Stimulated activated CD4-positive, alpha-beta T cell treated with anti-CD3 and anti-CD28 coated beads, Interleukin-15, amount 100 ng/mL, for 1 hour (primary cell): ENCODE measurements at places on chromosomes 12 and 14.

- DNase-seq, result no peak
Observed at GRCh38 chr12:24778486-24779304, 170.2 kb downstream of the BCAT1 start.

GRCh38 chr14:57464008-57464730 lies 29.5 kb downstream of the CCDC198 start:
- DNase-seq, result no peak

GRCh38 chr14:99064262-99064954 lies 207.6 kb downstream of the BCL11B start:
- no peak for DNase-seq

GRCh38 chr12:51429700-51430099 lies 5.1 kb downstream of the SLC4A8 start:
- no peak for DNase-seq

- no peak for DNase-seq
Observed at GRCh38 chr12:95815632-95816212, 25.2 kb upstream of the NTN4 start.

GRCh38 chr12:47547077-47547476 lies 158.8 kb downstream of the RPAP3 start:
- DNase-seq, result no peak

DNA sequence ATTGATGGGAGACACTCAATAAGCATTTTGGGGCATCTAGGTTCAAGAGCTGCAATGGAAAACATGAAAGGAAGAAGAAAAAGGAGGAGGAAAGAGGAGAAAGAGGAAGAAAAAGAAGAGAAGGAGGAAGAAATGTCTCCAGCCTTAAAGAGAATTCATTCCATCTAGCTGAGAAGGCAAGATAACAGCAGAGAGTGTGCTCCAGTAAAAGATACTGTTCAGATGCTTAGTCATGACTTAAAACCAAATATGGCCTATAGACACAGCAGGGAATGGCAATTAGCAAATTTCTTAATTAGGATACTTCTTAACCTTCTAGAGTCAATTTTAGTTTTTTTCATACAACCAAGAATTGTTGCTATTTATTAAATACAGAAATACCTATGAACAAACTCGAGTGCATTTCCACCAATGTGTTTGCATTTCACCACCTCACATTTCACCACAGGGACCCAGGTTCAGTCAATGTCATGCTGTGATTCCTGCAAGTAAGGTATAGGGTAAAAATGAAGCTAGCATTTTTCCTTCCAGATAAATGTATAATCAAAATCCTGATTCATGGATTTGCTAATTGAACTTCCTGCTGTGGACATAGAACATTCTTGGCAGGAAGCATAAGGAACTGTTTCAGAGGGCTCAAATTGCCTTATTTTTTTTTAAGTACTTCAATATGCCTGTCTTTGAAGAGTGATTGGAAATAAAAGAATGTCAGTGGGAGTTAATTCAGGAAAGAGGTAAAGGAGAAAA lies 177.8 kb downstream of the RPS29 start:
- no peak for DNase-seq

DNA sequence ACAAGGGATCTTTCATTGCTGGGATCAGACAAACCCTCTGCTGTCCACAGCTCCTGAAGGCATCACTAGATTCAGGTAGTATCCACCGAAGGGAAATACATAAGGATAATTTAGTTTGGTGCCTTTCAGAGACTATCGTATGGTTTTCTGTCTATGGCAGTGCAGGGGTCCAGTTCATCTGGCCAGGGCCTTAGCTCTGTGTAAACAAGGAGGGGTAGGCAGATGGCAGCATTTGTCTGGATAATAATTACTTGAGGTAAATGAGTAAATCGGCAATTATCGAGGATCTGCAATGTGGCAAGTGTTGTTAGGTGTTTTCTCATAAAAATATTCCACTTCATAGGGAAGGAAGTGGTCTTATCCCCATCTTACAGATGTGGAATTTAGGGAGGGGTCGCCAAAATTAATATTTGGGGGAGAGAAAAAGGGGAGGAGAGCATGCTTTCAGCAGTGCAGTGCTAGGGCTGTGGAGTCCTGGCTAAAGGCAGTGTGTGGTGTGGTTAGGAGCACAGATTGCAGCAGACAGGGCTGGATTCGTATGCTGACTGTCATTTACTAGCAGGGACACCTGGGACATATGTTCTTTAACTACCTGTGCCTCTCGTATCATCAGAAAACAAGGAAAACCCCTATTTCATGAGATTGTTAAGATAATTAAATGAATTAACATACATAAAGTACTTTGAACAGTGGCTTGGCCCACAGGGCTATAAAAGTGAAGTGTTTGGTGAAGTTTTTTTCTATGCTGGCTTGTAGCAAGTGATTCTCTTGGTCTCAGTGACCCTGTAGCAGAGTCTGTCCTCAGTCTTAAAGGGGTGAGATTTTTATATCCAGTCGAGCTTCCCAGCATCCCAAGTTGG lies 27.1 kb downstream of the RASSF8 start:
- no peak for DNase-seq

DNA sequence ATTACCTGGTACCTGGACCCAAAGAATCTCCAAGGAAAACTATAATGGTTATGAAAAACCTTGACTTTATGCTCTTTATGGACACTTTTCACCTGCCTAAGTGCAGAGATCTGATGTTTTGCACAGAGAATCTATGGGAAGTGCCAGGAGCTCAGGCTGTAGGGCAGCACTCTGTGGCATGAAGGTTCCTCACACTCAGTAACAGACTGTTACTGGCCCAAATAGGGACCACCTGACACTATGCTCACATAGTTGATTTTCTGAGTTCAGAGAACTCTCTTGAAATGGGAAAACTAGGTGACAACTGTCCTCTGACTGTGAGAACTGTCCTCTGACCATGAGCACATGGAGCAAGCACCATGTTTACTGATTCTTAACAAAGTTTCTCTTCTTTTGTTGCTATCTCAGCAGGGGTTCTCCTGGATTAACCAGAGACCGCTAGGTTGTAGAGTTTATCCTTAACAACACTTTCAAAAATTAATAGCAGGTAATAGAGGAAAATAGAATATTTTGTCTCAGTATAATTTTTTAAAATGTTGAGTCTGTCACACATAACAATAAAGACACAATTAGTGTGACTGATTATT lies 101.6 kb downstream of the STXBP6 start:
- no peak for DNase-seq

DNA sequence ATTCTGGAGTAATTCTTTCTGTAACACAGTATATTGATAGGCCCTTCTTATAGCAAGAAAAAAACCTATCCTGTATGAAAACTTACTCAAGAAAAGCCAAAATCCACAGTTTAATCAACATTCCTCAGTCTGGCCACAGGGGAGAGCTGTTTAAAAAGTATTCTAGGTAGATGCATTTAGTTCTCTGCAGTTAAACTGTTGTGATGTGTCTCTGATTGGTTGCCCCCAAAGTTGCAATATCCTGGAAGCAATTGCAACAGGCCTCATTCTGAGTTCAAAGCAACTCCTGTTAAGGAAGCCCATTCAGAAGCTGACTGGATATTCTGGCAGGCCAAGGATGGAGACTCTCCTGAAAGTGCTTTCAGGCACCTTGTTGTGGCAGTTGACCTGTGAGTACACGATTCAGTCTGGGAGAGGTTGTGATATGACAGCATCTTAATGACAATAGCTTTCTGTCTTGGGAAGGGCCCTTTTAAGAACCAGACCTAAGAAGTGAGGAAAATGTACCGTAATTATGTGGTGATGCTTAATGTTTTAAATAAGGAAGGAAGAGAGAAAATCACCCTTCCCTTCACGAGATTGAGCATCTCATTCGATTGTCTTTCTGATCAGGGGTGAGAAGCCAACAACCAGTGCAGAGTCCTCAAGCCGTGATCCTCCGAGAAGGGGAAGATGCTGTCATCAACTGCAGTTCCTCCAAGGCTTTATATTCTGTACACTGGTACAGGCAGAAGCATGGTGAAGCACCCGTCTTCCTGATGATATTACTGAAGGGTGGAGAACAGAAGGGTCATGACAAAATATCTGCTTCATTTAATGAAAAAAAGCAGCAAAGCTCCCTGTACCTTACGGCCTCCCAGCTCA lies 420.7 kb downstream of the DAD1 start:
- no peak for DNase-seq

- no peak for DNase-seq
Observed at GRCh38 chr14:75806352-75806832, 145.3 kb downstream of the TTLL5 start.

GRCh38 chr14:84323450-84323849 lies 1206.5 kb upstream of the FLRT2 start:
- no peak for DNase-seq

DNA sequence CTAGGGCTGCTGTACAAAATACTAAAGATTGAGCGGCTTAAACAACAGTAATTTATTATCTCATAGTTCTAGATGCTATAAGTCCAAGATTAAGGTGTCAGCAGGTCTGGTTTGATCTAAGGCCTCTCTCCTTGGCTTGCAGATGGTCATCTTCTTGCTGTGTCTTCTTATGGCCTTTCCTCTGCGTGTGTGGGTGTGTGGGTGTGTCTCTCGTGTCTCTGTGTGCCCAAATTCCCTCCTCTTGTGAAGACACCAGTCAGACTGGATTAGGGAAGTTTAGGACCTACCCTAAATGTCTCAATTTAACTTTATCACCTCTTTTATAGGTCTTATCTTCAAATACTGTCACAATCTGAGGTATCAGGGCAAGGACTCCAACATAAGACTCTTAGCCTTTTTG lies 28.3 kb downstream of the DDHD1 start:
- no peak for DNase-seq

GRCh38 chr14:61213920-61214319 lies 67.2 kb downstream of the TMEM30B start:
- no peak for DNase-seq

- DNase-seq, result no peak
Observed at GRCh38 chr14:55780156-55780946, 200.3 kb downstream of the KTN1 start.

GRCh38 chr14:20657216-20658211 lies 16.0 kb upstream of the OR6S1 start:
- DNase-seq, result no peak

- DNase-seq, result no peak
Observed at GRCh38 chr14:69360438-69361108, 37.5 kb downstream of the ERH start.

DNA sequence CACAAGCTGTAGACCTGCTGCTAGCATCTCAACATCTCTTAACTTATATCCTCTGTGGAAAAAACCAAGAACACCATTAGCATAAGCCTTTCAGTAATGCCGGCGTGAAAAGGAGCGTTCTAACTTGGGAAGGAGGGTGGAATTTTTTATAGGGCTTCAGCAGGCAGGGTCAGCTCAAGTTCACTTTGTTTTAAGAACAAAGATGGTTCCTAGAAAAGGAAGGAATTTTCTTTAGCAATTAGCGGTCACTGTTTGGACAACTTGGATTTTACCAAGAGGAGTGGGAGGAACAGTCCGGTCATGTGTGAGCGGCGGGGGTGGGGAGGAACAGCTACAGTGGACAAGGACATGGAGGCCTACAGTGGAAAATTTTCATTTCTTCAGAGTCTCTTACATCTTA lies 35.9 kb downstream of the BBS10 start:
- no peak for DNase-seq

DNA sequence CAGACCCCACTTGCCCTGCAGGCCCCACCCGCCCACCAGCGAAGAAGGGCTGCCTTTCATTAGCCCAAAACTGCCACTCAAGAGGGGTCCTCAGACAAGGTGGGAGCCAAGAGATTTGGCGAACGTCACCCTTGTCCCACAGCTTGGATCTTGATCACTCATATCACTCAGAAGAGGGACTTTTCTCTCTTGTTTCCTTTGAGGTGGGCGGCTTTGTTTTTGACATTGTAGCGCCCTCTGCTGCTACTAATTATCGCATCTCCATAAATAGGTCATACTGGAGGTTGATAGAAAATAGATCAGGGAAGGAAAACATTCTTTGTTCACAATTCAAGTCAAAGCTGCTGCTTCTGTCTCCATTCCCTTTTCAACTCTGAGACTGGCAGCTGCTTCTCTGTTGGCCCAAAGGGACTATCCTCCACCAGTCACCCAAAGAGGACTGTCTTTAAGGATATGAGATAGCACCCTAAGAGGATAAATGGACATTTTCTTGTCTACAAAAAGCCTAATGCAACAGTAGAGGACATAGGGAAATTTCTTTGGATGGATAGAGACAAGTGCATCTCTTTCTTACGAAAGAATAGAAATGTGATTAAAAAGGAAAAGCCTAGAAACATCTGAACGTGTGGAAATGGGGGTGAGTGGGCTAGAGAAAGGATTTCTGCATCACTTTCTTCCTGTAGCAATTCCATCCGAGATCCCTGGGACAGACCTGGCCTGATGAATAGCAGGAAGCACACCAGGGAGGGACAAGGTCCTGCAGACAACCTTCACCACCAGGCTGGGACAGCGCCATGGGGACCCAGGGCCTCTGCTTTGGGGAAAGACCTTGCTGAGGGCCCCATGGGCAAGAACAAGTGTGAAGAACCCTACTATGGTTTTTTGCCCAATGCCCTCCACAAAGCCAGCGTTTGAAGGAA lies 115.8 kb downstream of the DAD1 start:
- no peak for DNase-seq

GRCh38 chr14:55807053-55807880 lies 227.3 kb downstream of the KTN1 start:
- DNase-seq, result no peak

DNA sequence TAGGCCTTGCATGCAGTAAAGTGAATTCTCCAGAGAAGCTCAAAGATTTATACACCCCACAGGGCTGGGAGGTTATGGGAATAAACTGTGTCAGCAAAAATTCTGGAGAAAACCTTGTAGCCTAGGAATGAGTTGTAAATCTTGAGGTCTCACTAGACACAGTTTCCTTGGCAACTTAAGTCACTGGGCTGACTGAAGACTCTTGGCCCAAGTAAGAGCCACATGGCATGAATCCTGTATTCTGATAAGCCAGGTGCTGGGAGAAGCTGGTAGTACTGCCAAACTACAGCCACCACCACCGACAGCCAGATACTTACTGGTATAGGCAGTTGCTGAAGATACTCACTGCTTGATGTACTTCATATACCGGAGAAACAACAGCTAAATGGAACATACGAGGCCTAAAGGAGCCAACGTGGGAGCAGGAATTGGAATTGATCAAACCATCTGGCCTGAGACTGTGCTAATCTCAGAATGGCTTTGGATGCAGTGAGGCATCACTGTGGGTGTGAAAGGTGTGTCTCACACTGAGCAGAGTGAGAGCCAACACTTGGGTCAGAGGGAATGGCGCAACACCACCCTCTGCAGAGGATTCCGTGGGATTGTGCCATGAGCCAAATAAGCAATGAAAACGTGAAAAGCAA lies 102.8 kb upstream of the TMCC3 start:
- DNase-seq, result no peak

GRCh38 chr12:64571411-64571810 lies 38.9 kb upstream of the RASSF3 start:
- DNase-seq, result no peak
